ENCODE measurements at places on chromosomes 13 and 19. TPM values are rescaled to one million over a fixed set of nuclear protein-coding genes. Genes with fewer than 3 reads are reported as not detected.

LACC1 gene
- 2.1 TPM for total RNA-seq

DNA sequence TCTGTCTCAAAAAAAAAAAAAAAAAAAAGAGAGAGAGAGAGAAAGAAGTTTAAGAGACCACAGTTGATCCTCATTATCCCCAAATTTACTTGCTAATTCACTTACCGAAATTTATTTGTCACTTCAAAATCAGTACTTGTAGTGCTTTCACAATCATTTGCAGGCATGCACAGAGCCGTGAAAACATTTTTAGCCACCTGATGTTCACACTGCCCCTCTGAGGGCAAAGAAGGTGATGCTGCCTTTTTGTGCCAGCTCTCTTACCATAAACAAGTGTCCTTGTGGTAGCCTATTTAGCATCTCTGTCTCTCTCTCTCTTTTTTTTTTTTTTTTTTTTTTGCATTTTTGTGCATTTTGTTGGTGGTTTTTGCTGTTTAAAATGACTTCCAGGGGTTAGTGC, 24.1 kb upstream of the CASP14 start:
- H3K4me3 ChIP-seq, result no peak overlapping the region
- no peak overlapping the region for H3K27ac ChIP-seq
- no peak for DNase-seq

- no peak overlapping the region for H3K27ac ChIP-seq
- no peaks in the 10 kb centered on the region for H3K27me3 ChIP-seq
- no peak overlapping the region for H3K4me3 ChIP-seq
- peak; percentile 4 for DNase-seq
These were observed 53.4 kb upstream of the KLF12 start for GRCh38 chr13:74187564-74187963.

KLK12 gene
- total RNA-seq, result not detected

- no peaks in the 10 kb centered on the region for H3K4me1 ChIP-seq
- H3K4me3 ChIP-seq, result no peak overlapping the region
- no peaks in the 10 kb centered on the region for H3K27me3 ChIP-seq
- DNase-seq, result no peak
- no peak overlapping the region for H3K27ac ChIP-seq
These were observed 10.3 kb upstream of the IL4I1 start for GRCh38 chr19:49906879-49907564.

IGFL3 gene
- not detected for total RNA-seq

- no peaks in the 10 kb centered on the region for H3K4me1 ChIP-seq
- H3K4me3 ChIP-seq, result no peak overlapping the region
- DNase-seq, result no peak
These were observed 796.2 kb upstream of the MIR17HG start for GRCh38 chr13:90551253-90551652.

GRCh38 chr19:47644743-47645482, 36.0 kb downstream of the BICRA start:
- no peak overlapping the region for H3K4me3 ChIP-seq
- H3K27me3 ChIP-seq, result no peaks in the 10 kb centered on the region
- H3K27ac ChIP-seq, result 0 out of 2 replicates have a peak overlapping the region, but pooled peaks have one; percentile 59
- no peak for DNase-seq

DNA sequence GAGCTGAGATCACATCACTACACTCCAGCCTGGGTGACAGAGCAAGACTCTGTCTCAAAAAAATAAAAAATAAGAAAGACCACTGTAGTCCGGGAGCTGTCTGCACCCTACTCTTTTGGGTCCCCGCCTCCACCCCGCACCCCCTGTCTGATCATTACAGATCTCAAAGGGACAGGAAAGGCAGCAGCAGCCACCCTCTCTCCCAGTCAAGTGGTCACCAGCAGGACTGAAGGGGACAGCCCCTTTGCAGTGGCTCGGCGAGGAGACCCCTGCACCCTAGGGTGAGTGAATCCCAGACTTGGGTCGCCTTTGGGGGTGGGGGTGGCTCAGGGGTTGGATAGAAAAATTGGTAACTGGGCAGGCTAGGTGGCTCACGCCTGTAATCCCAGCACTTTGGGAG, 12.5 kb upstream of the KCNN1 start:
- H3K27me3 ChIP-seq, result no peaks in the 10 kb centered on the region
- DNase-seq, result no peak
- no peaks in the 10 kb centered on the region for H3K36me3 ChIP-seq
- no peak overlapping the region for H3K4me3 ChIP-seq

- H3K36me3 ChIP-seq, result no peaks in the 10 kb centered on the region
- H3K27me3 ChIP-seq, result no peaks in the 10 kb centered on the region
- no peak for DNase-seq
These were observed 38.8 kb upstream of the TUBGCP3 start for GRCh38 chr13:112626761-112627160.

ZNF471 gene
- not detected for total RNA-seq

DNA sequence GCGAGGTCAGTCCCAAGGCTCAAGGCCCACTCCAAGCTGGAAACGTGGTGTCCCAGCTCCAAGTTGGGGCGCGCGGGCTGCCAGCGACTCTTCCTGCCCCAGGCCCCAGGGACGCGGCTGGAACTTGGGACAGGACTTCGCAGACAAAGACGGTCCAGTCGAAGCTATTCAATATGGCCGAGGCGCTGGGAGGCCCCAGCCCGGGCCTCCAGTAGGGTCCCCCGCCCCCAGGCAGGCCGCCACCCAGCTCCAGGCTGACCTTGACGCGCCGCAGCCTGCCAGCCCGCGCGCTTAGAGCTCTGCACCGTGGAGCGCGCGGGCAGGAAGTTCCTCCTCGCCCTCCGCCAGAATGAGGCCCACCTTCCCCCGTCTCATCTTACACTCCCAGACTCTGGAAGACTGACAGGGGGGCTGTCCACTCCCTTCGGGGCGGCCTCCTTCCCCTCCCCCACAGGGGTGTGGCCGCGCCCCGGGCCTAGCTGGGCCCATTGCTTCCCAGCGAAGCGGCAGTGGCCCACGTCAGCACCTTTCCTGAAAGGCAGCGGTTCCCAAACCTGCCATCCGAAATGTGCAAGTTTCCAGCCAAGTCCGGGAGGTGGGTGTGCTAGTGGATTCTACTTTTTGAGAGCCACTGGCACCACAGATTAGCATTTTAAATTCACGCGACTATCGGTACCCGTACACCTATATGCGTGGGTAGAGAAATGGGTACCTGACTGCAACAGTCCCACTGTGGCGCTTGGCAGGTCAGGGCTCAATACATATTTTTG, at the start of gene CCDC8:
CCDC8 (minus strand) TSS at position 303 of the 770 bp plus-strand sequence. CDS start 754 bp downstream, outside the sequence.
- H3K4me1 ChIP-seq, result 0 out of 2 replicates have a peak, but pooled peaks cover 3% of the 10 kb centered on the region
- H3K27me3 ChIP-seq, result no peaks in the 10 kb centered on the region
- H3K27ac ChIP-seq, result peak within 1 kb of the TSS; percentile 66
- no peak for DNase-seq
- H3K36me3 ChIP-seq, result no peaks in the 10 kb centered on the region
- H3K4me3 ChIP-seq, result peak within 1 kb of the TSS; percentile 37

- no peaks in the 10 kb centered on the region for H3K27me3 ChIP-seq
- no peak for DNase-seq
- no peaks in the 10 kb centered on the region for H3K4me1 ChIP-seq
- no peak overlapping the region for H3K4me3 ChIP-seq
- peaks cover 13% of the 10 kb centered on the region for H3K36me3 ChIP-seq
- H3K27ac ChIP-seq, result no peak overlapping the region
These were observed 8.8 kb downstream of the IGFLR1 start for GRCh38 chr19:35733180-35734125.

DNA sequence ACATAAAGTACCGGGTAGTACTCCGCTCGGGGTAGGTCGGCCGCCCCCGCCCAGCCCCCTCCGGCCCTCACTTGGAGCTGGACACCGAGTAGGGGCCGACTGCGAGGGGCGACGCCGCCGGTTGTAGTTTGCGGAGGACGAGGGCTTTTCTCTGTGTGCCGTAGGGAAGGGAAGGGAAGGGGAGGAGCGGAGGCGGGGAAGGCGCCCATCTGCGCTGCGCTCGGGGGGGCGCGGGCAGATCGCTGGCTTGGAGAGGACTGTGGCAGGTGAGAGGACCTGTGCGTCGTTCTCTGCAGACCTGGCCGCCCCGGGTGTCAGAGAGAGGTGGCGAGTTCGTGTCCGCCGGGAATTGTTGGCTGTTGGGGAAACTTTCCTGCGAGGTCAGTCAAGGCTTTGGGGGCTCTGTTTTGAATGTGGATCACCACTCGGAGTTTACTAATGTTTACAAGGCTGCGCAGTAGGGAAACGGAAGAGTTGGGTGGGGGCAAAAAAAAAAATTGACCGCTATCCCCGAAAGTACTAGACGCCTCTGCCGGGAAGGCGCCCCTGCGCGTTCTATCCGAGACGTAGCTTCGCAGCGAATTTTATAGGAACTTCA, 1.4 kb downstream of the ING1 start:
- peaks cover 9% of the 10 kb centered on the region for H3K36me3 ChIP-seq
- no peak for DNase-seq
- no peaks in the 10 kb centered on the region for H3K4me1 ChIP-seq
- H3K27me3 ChIP-seq, result no peaks in the 10 kb centered on the region

GRCh38 chr13:110228936-110229904, 77.7 kb downstream of the COL4A1 start:
- H3K36me3 ChIP-seq, result no peaks in the 10 kb centered on the region
- H3K27ac ChIP-seq, result no peak overlapping the region
- no peaks in the 10 kb centered on the region for H3K27me3 ChIP-seq
- no peaks in the 10 kb centered on the region for H3K4me1 ChIP-seq

- no peaks in the 10 kb centered on the region for H3K36me3 ChIP-seq
- H3K27ac ChIP-seq, result no peak overlapping the region
- H3K27me3 ChIP-seq, result no peaks in the 10 kb centered on the region
- DNase-seq, result no peak
These were observed 44.3 kb upstream of the SLC15A1 start for GRCh38 chr13:98796798-98797197.

DNA sequence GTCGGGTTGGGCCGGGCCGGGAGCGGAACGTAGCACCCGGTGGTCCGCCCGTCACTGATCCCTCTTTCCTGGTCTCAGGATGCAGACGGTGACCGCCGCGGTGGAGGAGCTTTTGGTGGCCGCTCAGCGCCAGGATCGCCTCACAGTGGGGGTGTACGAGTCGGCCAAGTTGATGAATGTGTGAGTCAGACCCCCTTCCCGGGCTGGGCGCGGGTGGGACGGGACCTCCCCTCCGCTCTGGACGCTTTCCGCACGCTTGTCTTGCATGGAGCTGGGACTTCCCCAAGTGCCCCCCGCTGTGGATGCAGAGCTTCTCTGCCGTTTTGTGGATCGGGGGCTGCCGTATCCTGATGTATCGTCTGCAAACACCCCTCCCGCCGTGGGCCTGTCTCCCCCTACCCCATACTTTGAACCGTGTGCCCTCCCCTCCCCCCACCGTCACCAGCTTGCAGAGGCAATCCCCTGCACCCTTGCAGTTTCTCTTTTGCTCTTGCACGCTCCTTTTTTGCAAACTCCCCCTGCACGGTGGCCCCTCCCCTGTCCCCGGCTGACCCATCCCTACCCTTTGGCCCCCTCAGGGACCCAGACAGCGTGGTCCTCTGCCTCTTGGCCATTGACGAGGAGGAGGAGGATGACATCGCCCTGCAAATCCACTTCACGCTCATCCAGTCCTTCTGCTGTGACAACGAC, 669 bp downstream of the GADD45B start:
- no peaks in the 10 kb centered on the region for H3K27me3 ChIP-seq
- H3K4me1 ChIP-seq, result peaks cover 7% of the 10 kb centered on the region
- H3K4me3 ChIP-seq, result peak overlapping the region; percentile 82
- peak overlapping the region; percentile 87 for H3K27ac ChIP-seq
- H3K36me3 ChIP-seq, result peaks cover 3% of the 10 kb centered on the region

KLF16 gene
- total RNA-seq, result 79.3 TPM

GRCh38 chr19:6988257-6988656, 33.0 kb downstream of the MBD3L2B start:
- no peak overlapping the region for H3K27ac ChIP-seq
- H3K4me1 ChIP-seq, result no peaks in the 10 kb centered on the region
- no peak overlapping the region for H3K4me3 ChIP-seq
- DNase-seq, result no peak

DNA sequence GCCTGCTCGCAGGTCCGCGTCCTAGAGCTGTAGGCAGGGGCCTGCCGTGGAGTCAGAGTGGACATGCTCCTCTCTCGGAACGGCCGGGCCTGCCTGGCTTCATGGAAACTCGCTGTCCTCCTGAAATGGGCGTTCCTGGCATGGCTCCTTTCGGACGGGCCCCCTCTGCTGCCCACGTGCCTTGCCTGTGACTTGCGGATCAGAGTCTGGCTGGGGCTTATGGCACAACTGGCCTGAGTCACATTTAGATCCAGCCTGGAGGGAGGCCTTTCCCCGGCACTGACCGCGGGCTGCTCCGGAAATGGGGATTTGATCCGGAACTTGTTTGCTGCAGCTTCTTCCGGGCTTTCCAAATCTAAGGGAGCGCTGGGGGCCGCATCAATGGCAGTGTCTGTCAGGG, 28.1 kb downstream of the THSD1 start:
- H3K27ac ChIP-seq, result no peak overlapping the region
- DNase-seq, result no peak
- H3K4me1 ChIP-seq, result no peaks in the 10 kb centered on the region
- H3K27me3 ChIP-seq, result no peaks in the 10 kb centered on the region

SLC6A16 gene
- 1.3 TPM for total RNA-seq

GRCh38 chr19:29544656-29545360, 19.0 kb downstream of the VSTM2B start:
- H3K27me3 ChIP-seq, result no peaks in the 10 kb centered on the region
- no peaks in the 10 kb centered on the region for H3K4me1 ChIP-seq
- no peak for DNase-seq

ZNF729 gene
- total RNA-seq, result not detected

- H3K4me3 ChIP-seq, result no peak overlapping the region
- no peak overlapping the region for H3K27ac ChIP-seq
- no peaks in the 10 kb centered on the region for H3K4me1 ChIP-seq
- H3K27me3 ChIP-seq, result no peaks in the 10 kb centered on the region
- no peak for DNase-seq
These were observed 50.9 kb downstream of the PEPD start for GRCh38 chr19:33470686-33471085.

RYR1 gene
- total RNA-seq, result 34.2 TPM

SPRED3 gene
- total RNA-seq, result 3.8 TPM

GRCh38 chr13:103140001-103140671, 73.9 kb upstream of the SLC10A2 start:
- DNase-seq, result peak; percentile 13
- H3K4me3 ChIP-seq, result no peak overlapping the region
- no peaks in the 10 kb centered on the region for H3K4me1 ChIP-seq

TTYH1 gene
- 0.62 TPM for total RNA-seq

GRCh38 chr19:4503825-4504170, 14.5 kb downstream of the PLIN4 start:
- no peak overlapping the region for H3K27ac ChIP-seq
- no peaks in the 10 kb centered on the region for H3K27me3 ChIP-seq
- DNase-seq, result no peak
- H3K4me1 ChIP-seq, result no peaks in the 10 kb centered on the region

DNA sequence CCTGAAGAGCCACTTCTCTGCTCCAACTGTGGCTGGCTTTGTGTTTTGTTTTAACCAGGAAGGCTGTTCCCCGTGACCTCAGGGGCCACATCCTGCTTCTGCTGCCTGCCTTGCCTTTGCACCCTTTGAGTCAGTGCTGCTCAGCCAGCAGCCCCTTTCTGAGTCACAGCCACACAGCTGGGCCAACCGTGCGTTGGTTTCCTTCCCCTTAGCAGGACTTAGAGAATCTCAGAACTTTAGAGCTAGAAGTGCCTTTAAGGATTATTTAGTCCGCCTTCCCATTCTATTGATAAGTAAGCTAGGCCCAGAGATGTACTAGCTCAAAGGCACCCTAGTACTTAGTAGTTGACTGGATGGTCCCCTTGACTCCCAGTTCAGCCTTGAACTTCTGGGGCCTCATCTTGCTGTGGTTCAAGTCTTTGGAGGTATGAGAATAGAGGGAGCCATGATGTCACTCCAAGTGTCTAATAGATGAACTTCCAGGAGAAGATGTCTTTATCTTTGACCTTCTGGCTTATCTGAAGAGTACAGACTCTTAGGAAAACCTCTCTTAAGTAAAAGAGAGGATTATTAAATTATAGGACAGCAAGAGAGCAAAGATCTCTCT, 8.0 kb downstream of the RGCC start:
- H3K27me3 ChIP-seq, result no peaks in the 10 kb centered on the region
- H3K27ac ChIP-seq, result no peak overlapping the region
- H3K4me1 ChIP-seq, result no peaks in the 10 kb centered on the region
- no peaks in the 10 kb centered on the region for H3K36me3 ChIP-seq
- H3K4me3 ChIP-seq, result no peak overlapping the region
- DNase-seq, result no peak
